Activated CD4-positive, alpha-beta T cell treated with anti-CD3 and anti-CD28 coated beads, Interleukin-2, Interleukin-4, amounts not matched to agents 100 ng/mL and 50 ng/mL, durations not matched to agents 16 hours and 8 hours (primary cell): ENCODE measurements at places on chromosomes 13 and 19.

DNA sequence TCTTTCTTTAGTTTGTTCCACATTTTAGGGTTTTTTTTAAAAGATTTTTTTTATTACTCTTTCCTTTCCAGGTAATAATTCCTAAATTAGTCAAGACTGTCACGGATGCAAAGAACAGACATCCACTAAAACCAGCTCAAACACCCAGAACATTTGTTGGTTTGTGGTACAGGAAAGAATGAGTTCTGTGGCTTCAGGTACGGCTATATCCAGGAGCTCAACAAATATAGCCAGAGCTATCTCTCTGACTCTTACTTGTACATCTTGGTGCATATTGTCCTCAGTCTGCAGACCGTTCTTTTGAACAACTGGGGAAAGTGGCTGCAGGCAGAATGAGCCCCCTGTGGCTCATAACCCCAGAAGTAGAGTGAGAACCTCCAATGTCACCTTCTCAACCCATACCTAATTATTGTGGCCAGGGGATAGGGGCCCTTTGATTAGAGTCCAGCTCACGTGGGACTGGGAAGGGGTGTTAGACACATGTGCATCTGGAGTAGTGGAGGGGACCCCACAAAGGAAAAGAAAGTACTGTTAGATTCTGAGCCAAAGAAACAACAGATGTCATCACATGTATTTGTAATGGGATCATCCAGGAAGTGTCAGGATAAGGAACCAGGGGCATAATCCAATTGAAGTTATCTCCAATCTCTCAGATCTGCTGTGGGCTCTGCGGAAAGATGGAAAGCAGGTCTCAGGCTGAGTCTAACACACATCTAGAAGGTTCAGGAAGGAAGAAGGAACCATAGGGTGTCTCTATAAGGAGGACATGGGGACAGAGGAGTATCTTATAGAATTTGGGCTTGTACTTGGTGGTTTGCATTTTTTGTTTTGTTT, 1.9 kb upstream of the ZNF358 start:
- DNase-seq, result no peak

DNA sequence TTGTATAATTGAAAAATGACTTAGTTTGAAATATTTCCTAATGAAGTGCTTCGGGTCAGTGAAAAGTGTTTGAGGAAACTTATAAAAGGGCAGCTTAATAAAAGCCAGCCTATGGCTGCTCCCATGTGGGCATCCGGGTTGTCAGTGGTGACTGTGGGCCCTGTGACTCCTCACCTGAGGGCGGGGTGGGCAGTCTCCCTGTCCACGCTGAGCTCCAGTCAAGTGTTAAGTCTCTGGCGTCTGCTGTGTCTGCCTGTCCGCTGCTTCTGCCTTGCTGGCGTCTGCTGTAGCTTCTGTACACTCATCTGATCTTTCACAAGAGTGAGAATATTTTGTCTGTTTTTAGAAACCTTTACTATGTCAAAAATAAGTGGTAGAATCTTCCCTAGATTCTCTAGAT, 7.1 kb downstream of the LAMP1 start:
- DNase-seq, result no peak

GRCh38 chr13:41107584-41108014, 25.0 kb downstream of the KBTBD6 start:
- DNase-seq, result no peak

- no peak for DNase-seq
Observed at GRCh38 chr13:99033814-99034213, 56.0 kb upstream of the DOCK9 start.

- no peak for DNase-seq
Observed at GRCh38 chr19:34432797-34433196, 4.6 kb downstream of the UBA2 start.
